ENCODE measurements at places on chromosomes 7 and 10.
A peak's percentile ranks its signal among the peaks of the same experiment; 100 is the strongest.

- DNase-seq: no peak
Measured at GRCh38 chr7:54689394-54690049, 69.5 kb downstream of the SEC61G start.

DNA sequence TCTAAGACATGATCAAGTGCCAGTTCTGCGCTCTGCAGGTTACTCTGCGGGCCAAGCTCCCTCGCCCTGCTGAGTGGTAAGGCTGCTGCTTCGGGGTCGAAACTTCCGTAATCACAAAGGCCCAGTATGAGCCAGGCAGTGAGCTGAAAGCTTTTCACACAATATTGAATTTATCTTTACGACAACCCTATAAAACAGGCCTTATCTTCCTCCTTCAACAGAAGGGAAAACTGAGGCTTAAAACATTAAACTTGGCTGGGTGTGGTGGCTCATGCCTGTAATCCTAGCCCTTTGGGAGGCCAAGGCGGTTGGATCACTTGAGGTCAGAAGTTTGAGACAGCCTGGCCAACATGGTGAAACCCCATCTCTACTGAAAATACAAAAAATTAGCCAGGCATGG is 83.3 kb downstream of the FAM107B start:
- no peak for DNase-seq

GRCh38 chr10:120365872-120366271 is 91.2 kb upstream of the PLPP4 start:
- DNase-seq: no peak

GRCh38 chr7:106504645-106505044 is 156.3 kb downstream of the CCDC71L start:
- DNase-seq: peak; percentile 15

GRCh38 chr7:43639858-43640491 is 57.1 kb downstream of the STK17A start:
- no peak for DNase-seq

- DNase-seq: no peak
Measured at GRCh38 chr10:71831646-71832552, 19.2 kb downstream of the PSAP start.

DNA sequence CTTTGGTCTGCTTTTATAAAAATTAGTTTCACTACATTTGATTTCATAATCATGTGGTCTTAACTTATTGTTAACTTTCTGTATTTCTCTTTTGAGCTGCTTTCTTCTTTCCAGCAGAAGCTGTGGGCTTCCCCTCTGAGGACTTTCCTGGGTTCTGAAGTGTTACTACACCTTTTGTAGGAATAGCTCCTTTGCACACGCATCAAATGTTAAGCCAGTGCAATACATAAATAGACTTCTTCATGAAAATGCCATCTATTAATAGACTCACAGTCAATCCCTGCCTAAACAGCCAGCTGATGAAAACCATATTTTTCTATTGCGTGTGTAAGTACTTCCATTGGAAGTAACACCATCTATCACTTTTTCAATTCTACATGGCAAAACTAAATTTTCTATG is 1.5 kb downstream of the ABCB4 start:
- DNase-seq: no peak

DNA sequence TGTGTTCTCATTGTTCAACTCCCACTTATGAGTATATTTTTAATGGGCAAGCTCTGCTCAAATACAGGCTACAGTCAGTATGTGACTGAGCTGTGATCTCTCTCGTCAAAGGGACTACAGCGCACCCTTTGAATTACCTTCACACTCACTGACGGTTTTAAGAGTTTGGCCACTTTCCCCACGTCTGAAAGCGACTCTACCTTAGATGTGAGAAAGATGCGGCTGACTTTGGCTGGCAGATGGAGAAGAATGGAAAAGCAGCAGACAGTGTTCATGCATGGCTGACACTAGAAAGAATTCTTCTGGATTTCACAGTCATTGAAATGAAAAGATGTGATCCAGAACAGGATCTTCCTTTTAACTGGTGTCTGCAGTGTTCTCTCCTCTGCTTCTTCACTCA is 2.0 kb upstream of the ATRNL1 start:
- no peak for DNase-seq

DNA sequence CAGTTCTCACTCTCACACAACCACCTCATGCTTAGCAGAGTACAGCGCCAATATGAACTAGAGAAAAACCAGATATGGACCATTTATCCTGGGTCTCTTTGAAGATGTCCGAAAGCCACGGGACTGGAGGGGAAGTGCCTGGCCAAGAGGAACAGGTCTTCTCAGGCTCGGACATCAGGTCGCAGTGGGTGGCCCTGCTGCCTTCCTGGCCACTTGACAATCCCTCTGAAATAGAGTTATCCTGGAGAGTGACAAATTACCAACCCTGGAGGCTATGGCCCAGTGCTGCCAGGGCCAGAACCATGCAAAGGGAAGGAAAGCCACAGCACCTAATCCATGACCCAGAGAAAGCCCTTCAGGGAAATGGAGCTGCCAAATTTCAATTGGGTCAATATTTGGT is 646.8 kb upstream of the NRP1 start:
- no peak for DNase-seq

GRCh38 chr7:133784486-133785001 is 342.6 kb upstream of the LRGUK start:
- DNase-seq: no peak

- DNase-seq: no peak
Measured at GRCh38 chr7:74457007-74457406, 3.3 kb downstream of the GTF2IRD1 start.

GRCh38 chr10:95730233-95730632 is 25.7 kb upstream of the ENTPD1 start:
- no peak for DNase-seq

Measured in T-helper 2 cell treated with Interferon-gamma antibody and Interleukin-4, amounts not matched to agents 5 μg/mL and 100 μg/mL, for 36 hours (primary cell).